ENCODE measurements at places on chromosomes 13 and 19. TPM values are rescaled to one million over a fixed set of nuclear protein-coding genes. Genes with fewer than 3 reads are reported as not detected.

GRCh38 chr19:39160523-39160861 is 34.9 kb downstream of the PAK4 start:
- DNase-seq, result no peak

- DNase-seq, result no peak
Observed at GRCh38 chr19:1749373-1750342, 3.6 kb upstream of the ONECUT3 start.

DNA sequence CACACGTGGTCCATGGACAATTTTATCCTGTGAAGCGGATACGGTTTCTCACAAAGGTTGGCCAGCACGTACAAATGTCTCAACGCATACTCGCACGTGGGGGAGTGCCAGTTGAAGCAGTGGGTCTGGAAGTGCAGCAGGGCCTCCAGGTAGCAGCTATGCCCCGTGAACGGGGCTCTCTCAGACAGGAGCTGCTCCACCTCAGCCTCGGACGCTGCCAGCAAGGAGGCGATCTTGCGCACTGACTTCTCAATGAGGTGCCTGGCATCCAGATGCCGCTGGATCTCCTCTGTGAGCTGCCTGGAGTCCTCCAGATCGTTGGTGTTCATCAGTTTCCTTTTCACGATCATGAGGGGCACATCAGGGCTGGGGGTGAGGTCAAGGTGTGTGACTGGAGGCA is 2272.0 kb downstream of the PCDH9 start:
- no peak for DNase-seq

GRCh38 chr13:87107651-87108050 is 563.5 kb upstream of the SLITRK5 start:
- DNase-seq, result no peak

DNA sequence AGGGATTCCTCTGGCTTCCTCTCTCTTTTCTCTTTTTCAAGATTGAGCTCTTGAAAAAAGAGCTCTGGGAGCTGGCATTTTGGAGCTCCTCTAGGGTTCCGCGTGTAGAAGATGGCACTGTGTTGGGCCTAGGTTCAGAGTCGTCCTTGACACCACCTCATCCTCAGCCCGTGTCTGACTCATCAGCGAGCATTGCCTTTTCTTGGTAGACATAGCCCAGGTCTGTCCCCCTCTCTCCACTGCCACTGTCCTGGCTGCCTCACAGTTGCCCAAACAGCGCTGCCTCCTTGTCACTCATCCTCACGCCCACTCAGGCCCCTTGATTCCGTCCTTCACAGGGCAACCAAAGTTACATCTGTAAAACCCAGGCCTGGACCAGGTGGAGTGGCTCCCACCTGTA is 24.6 kb downstream of the PAK4 start:
- no peak for DNase-seq

DNA sequence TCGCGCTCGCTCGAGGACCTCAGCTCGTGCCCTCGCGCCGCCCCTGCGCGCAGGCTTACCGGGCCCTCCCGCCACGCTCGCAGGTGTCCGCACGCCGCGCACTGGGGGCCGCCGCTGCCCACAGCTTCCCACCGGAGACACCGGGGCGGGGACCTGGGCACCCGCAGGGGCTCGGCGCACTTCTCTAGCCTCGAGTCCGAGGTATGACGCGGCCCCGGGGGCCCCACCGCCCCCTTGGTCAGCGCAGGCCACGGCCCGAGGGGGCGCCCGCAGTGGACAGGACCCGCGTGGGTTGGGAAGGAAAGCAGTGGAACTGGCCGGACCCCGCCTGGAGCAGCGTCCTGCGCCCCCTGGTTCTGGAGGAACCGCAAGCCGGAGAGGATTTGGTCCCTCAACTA is 2.1 kb upstream of the GRWD1 start:
- no peak for DNase-seq

DNA sequence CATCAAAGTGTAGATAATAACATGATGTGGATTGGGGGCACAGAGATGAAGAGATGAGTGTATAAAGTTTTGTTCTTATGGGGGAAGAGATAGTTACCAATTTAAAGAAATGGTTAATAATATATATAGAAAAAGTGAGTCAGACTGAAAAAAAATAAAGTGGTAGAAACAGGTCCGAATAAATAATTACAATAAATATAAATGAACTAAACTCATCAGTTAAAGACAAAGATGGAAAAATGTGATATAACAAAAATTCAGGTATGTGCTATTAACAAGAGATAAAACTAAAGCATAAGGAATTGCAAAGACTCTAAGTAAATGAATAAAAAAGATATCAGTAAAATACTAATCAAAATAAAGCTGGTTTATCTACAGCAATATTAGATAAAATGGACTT is 61.1 kb upstream of the KPNA3 start:
- DNase-seq, result no peak

DNA sequence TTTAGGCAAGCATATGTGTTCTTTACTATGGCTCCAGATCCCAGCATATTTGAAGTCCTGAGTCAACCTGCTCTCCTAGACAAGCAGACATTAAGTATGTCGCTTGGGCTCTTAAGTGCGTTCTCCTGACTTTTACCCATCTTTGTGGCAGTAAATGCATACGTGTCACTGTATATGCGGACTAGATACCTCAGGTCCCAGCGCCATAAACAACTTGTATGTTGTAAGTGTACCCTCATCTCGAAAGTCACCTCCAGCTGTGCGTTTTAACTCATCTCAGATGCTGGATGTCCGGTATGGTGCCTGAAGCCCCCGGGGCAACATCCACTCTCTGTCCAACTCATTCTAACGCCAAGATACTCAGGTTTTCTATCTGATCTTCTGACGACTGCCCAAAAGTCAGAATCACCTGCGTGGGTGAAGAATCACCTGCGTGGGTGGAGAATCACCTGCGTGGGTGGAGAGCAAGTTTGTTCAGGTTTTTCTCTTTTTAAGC is 1.7 kb downstream of the PTOV1 start:
- no peak for DNase-seq

- no peak for DNase-seq
Observed at GRCh38 chr19:4358709-4359626, 15.6 kb downstream of the MPND start.

DNA sequence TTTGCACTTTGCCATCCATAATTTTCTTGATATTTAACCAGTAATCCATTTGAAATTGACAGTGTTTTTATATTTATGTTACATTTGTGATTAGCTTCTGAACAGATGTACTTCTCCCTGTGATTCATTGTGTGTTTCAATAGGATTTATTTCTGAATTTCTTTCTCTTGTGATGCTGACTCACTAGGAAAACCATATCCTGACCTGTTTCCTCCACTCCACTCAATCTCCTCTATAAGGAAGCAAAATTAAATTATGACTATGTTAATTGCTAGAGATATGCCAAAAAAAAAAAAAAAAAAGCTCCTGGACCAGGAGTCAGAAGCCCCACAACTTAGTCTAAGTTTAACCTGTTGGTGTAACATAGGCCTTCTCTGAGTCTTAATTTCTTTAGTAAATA is 614.6 kb upstream of the SPRY2 start:
- DNase-seq, result no peak

GRCh38 chr19:54609356-54609791 is 15.9 kb downstream of the LILRA1 start:
- no peak for DNase-seq

DNA sequence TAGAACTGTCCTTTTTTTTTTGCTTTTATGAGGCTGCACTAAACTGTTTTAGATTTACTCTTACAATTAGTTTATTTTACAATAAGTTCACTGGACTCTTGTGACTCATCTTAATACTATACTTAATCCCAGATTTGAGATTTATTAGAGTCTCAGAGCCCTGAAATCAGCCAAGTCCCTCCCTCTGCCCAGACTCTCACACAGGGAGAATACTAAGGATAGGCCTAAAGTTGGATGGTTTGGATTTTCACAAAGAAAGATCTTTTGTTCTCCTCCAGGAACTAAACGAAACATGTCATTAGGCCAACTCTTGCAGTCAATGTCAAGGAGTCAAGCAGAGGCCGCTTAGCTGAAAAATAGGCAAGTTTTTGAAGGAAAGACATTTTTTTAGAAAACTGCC is 42.7 kb upstream of the MIR17HG start:
- no peak for DNase-seq

GRCh38 chr19:7395360-7396066 is 46.8 kb downstream of the ARHGEF18 start:
- no peak for DNase-seq

DNA sequence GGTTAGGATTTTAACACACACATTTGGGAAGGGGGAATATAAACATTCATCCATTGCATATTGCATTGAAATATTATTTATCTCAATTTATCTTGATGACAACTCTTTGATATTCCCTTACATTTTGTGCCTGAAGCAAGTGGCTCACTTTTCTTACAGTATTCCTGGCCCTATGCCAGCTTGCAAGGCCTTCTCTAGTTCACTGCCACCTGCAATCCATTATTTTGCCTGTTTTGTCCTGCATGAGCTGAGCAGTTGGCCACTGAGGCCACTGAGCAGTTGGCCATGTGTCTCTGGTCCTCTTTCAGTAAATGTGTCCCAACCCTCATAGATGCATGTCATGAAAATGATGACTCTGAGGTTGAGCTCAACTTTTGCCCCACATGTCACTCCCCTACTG is 49.8 kb downstream of the CBY2 start:
- DNase-seq, result no peak

- no peak for DNase-seq
Observed at GRCh38 chr19:50368649-50369570, 3.5 kb upstream of the NAPSA start.

- DNase-seq, result peak; percentile 80
Observed at GRCh38 chr19:43784981-43785808, 4.4 kb upstream of the KCNN4 start.

DNA sequence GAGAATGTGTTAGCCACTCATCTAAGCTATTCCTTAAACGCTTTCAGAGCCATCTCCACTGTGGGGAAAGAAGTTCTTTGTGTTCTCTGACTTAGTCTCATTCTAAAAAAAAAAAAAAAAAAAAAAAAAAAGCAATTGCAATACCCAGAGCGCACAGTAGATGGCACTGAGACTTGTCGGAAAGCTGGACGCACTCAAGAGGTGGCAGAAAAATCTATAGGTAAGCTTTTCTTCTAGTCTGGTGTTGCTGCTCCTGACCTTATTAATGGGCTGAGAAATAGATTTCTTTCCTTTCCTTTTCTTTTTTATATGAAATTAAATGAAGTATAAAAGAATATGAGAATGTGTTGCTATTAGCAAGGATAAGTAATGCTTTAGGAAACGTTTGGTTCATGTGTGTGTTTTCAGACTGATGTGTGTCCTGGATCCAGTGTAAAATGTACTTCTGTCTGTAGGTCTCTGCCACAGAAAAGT is 4.7 kb upstream of the GJB2 start:
- DNase-seq, result peak; percentile 36

GRCh38 chr13:45875951-45876350 is 24.4 kb upstream of the SIAH3 start:
- no peak for DNase-seq

GRCh38 chr19:48689449-48689848 is 6.3 kb upstream of the FUT2 start:
- no peak for DNase-seq

DNA sequence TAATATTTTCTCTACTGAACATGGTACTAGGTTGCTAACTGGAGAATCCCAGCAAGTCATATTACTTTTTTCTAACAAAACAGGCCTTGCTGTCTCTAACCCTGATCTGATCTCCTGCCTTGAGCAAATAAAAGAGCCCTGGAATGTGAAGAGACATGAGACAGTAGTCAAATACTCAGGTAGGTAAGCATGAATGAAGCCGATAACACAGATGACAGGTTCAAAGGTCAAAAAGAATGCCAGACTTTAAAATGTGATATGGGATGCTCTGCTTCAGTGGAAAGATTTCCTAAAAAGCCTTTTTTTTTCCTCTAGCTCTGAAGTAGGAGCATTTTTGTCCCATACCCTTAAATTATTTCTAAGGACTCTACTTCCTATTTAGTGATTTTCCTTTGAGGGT is 28.7 kb downstream of the ZNF726 start:
- DNase-seq, result no peak

- no peak for DNase-seq
Observed at GRCh38 chr19:16403151-16403977, 68.4 kb downstream of the EPS15L1 start.

DNA sequence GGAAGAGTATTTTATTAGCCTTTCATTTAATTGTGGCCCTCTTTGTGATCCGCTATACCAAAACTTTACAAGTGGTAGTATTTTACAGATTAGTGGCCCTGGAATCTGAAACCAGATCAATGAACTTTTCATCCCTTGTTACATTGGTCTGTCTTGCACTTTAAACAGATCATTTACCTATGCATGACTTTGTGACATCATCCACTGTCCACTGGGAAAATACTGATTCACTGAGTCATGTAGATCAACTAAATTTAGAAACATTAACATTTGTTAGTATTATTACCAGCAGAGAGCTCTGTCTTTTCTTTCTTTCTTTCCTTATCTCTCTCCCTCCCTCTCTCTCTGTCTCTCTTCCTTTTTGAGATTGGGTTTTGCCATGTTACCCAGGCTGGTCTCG is 17.5 kb downstream of the PCDH8 start:
- no peak for DNase-seq

DNA sequence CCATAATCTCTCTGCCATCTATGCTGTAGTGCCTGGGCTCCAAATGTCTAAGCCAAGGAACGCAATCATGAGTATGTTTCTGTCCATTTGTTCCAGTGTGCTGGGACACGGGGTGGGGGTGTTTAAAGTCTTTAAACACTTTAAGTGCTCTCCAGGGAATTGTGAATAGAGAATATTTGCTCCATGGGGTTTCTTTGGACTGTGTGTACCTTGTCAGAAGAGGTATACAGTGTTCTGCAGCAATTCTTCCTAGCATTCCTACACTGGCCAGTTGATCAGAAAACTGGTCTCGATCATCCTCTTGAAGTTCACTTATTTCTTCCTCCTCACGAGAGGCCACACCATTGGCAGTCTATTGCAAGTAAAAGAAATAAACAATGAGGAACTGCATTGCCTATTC is 35.1 kb upstream of the EEF1AKMT1 start:
- DNase-seq, result no peak

DNA sequence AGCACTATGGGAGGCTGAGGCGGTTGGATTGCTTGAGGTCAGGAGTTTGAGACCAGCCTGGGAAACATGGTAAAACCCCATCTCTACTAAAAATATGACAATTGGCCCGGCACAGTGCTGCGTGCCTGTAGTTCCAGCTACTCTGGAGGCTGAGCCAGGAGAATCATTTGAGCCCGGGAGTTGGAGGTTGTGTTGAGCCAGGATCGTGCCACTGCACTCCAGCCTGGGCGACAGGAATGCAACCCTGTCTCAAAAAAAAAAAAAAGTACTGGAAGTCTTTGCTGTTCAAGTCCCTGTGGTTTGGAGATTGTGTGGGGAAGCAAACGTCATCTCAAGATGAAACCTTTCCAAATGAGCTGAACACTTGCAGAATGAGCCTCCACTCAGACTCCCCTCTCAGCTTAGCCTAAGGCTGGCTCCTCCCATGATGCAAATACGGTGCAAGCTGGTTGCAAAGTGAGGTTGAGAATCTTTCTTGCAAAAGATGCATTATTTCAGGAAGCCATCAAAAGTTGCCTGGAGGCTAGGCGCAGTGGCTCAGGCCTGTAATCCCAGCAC is 46.2 kb downstream of the MYO9B start:
- DNase-seq, result no peak

UGGT2 gene
- total RNA-seq, result 22.9 TPM

COL5A3 gene
- 0.18 TPM for total RNA-seq

TDRD12 gene
- total RNA-seq, result 0.33 TPM

IGFL2 gene
- not detected for total RNA-seq

ZNF208 gene
- not detected for total RNA-seq

TMEM91 gene
- total RNA-seq, result 4.4 TPM

OR7C1 gene
- not detected for total RNA-seq

PRSS57 gene
- total RNA-seq, result not detected

PCSK4 gene
- total RNA-seq, result 9.9 TPM

DMRTC2 gene
- not detected for total RNA-seq

CGB8 gene
- not detected for total RNA-seq

TSKS gene
- total RNA-seq, result not detected

PINLYP gene
- total RNA-seq, result 0.21 TPM

GJB6 gene
- 6.3 TPM for total RNA-seq

Measured in Panc1 (cell line).